WTC11 (cell line): ENCODE measurements at places on chromosomes 7 and 10.

DNA sequence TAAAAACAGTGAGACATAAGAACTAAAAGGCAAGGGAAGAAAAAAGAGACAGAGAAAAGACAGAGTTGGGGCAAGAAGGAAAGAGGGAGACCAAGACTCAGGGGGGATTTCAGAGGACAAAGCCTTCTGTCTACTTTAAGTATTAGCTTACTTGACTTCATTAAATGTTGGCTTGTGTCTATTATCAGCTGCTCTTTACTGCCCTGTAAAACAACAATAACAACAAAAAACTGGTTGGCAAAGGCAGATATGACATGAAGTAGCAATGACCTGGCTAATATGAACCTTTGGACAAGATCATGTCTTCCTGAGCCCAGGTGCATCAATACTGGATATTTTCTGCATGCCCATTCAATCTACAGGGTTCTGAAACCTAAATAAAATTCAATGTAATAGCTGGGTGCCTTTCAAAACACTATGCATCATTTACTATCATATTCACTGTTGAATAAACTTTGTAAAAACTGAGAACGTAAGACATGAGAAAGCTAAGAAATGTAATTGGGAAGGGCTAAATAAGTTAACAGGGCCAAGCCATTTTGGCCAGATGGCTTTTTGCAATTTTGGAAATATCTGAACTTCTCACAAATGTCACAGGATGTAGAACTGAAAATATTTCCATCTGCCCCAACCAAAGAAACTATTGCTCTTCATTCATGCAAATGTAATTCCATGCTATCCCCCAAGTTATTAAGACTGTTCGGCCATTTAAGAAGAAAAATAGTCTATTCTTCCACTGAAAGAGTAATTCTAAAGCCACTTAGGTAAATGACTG, 49.4 kb downstream of the LRRN3 start:
- no peak for DNase-seq

GRCh38 chr10:63697956-63698786, 177.0 kb downstream of the REEP3 start:
- no peak for DNase-seq

- no peak for DNase-seq
Observed at GRCh38 chr7:124898531-124898930, 31.1 kb downstream of the POT1 start.

DNA sequence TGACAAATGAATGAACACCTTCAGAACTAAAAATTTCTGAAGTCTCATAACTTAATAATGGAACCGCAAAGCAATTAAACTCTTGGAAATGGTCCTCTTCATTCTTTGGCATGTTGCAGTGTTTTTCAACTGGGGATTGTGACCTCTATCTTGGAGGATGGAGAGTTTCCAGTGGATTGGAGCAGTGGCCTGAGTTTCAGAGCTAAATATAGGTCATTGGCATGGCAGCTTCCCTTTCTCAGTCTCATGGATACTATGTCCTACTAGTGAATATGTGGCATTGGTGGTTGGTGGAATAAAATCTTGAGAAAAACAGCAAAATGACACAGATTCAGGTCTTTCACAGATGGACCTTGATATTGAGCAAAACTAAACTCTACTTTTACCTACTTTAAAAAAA, 24.1 kb upstream of the EPC1 start:
- DNase-seq = no peak

GRCh38 chr10:58754469-58755339, 242.0 kb downstream of the BICC1 start:
- no peak for DNase-seq
